ENCODE measurements at places on chromosomes 7 and 10. TPM values are rescaled to one million over a fixed set of nuclear protein-coding genes. Genes with fewer than 3 reads are reported as not detected.

The CSGALNACT2 gene
- total RNA-seq = 23.4 TPM

The TMEM176B gene
- 15.9 TPM for total RNA-seq

The PAPOLB gene
- not detected for total RNA-seq

GRCh38 chr10:102354451-102354850 lies 41.1 kb upstream of the NFKB2 start:
- no peak for DNase-seq

DNA sequence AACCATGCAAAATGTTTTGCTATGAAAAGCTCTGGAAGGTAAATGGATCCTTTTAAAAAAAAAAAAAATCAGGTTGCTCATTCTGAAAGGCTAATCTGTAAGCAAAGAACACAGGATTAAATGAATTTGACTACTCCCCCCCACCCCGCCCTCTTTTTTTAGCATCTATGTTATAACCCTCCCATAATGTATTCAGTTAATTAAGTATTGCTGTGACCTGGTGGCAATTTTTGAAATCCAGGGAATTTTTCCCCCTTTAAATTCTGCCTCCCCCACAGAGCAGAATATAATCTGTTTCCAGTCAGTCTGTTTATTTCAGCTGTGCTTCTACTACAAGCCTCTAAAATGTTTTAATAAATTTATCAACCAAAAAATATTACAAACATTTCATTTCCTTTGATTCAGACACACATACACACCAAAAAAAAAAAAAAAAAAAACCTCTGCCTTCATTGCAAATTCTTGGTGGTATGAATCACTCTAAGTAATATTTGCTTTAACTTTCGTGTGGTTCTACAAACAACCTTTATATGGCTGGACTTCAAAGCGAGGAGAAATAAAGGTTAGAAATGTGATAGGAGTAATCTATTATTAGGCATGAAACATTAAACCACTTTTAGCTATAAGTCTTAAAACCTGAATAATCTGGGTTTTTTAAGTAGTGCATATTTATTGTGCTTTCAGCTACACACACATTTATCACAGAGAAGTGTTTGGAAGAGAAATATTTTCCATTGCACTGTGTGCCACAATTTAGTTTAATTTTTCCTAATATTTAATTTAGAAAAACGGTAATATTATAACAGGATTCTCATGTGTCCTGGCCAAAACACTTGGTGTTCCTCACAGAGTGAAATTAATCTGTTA lies 64.4 kb upstream of the ARID5B start:
- DNase-seq = no peak

DNA sequence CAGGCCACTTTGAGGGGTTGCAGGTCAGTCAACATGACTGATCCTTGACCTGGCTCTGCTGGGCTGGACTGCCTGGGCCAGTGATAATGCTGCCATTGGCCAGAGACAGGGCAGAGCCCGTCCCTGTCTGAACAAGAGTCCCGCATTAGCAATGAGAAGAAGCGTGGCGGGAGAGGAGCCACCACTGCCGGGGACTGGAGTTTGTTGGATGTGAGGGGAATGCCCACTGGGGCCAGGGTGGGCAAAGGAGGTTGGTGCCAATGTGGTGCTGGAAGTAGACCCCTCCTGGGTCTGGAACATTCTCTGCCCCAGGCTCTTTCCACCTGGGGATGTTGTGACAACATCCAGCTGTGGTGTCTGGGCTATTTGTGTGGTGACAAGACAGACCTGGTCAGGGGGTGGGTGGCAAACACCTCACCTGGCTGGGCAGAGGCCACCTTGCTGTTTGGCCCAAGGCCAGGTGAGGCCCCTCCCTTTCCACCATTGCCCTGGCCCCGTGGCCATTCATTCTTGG lies 7.6 kb downstream of the SAP25 start:
- no peak for DNase-seq

All from psoas muscle (tissue), 8 donors.